ENCODE measurements at places on chromosomes 6 and 20.

DNA sequence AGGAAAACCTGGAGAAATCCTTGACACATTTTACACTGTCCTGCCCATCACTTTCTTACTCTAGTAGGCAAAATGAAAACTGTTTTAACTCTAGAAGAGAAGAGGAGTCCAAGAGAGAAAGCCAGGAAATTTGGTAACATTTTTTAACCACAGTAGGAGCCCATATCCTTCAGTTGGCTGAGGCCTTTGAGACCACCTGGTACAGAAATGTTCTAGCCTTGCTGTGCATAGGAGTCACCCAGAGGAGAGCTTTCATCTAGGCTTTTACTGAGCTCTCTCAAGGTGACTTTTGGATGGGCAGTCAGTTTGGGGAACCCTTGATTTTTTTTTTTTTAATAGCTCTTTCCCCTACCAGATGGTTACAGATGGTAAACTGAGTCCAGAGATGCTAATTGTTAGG, 25.0 kb downstream of the LRRN4 start:
- DNase-seq: no peak

DNA sequence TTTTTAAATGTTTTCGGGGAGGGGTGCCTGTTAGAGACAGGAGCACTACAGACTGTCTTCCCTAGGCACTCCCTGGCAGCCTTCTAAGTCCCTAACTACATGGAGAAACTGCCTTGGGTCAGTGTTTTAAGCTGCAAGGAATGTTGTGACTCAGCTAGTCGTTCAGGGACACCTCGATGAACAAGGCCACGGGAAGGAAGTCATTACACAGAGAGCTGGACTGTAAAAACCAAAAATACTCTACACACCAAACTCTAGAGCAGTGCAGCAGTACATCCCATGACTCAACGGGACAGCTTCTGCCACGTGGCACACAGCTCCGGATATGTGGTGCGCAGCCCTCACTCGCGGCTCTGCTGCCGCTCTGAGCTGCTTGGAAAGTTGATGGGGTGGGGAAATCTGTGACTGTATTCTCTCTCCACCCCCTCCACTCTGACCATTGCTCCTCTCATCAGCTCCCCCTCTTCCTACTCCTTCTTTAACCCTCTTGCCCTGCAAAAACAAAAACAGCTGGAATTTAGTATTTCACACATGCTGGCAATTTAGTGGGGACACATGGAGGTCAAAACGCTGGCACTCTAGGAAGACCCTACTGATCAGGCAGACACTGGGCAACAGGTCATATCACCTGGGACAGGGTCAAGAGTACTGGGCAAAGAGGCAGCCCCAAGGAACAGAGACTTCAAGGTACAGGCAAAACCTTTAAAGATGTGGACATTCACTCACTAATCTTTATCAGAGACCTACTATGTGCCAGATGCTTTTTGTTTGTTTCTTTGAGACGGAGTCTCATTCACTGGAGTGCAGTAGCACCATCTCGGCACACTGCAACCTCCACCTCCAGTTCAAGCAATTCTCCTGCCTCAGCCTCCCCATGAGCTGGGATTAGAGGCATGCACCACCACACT, 10.9 kb upstream of the LPIN3 start:
- DNase-seq: peak; percentile 65

- no peak for DNase-seq
Measured at GRCh38 chr6:2921520-2922115, 18.5 kb upstream of the SERPINB9 start.

DNA sequence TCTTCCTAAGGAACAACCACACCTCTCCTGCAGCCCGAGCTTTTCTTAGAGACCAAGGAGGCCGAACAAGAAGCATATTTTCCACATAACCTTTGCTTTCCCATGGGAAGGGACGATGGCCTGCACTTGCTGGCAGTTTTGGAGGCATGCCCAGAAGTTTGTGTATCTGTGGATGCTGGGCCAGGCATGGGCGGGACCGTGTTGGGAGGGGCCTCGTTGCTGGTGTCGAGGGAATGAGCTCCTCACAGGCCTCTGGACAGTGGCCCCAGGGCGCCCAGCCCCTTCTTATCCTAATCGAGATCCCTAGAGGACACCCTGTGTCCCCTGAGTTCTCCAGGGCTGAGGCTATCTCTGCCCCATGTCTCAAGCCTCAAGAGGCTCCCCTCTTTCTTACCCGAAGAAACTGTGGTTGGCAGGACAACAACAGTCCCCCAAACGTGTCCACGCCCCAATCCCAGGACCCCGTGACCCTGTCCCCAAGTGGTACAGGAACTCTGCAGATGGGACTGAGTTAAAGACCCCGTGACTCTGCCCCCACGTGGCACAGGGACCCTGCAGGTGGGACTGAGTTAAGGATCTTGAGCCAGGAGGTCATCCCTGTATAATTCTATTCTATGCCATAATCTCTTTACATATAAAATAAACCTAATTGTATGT, 99.5 kb upstream of the BHLHE23 start:
- DNase-seq: no peak

- no peak for DNase-seq
Measured at GRCh38 chr20:37288091-37288490, 1.4 kb upstream of the MANBAL start.

DNA sequence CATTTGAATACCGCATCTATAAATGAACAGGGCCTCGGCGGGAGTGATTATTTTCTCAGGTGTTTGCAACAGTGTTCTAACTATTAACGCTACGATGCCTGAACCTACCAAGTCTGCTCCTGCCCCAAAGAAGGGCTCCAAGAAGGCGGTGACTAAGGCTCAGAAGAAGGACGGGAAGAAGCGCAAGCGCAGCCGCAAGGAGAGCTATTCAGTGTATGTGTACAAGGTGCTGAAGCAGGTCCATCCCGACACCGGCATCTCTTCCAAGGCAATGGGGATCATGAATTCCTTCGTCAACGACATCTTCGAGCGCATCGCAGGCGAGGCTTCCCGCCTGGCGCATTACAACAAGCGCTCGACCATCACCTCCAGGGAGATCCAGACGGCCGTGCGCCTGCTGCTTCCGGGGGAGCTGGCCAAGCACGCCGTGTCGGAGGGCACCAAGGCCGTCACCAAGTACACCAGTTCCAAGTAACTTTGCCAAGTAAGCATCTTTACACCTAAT, 70.9 kb downstream of the HFE start:
- DNase-seq: peak; percentile 85

DNA sequence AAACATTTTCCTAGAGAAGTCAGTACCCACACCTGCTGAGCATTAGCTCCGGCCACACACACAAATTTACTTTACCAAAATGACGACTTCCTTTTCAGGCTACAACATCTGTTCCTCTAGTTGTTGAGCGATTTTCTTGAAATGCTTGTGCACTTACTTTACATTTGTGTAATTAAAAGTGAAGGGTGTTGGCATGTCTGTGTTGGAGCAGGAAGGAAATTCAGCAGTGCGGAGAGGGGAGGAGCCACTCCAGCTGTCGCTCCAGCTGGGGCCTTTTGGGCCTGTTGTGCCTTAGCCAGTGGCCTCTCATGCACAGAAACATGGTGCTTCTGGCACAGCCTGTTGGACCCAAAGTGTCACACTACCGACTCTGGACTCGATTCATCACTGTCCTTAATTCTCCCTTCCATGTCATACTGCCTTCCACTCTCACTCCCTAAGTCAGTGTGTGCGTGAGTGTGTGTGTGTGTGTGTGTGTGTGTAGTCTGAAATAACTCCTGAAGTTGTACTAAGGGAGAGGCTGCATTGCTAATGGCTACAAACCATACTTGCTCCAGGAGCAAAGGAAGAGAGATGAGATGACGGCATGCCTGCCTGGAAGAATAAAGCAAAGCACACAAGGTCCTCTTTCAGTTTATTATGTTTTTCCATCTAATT, 191.8 kb upstream of the ARG1 start:
- no peak for DNase-seq

- DNase-seq: peak; percentile 12
Measured at GRCh38 chr20:53981752-53982437, 88.5 kb downstream of the BCAS1 start.

GRCh38 chr20:53250456-53250855, 278.3 kb downstream of the TSHZ2 start:
- no peak for DNase-seq

GRCh38 chr20:5918856-5919625, 31.3 kb downstream of the TRMT6 start:
- no peak for DNase-seq

GRCh38 chr20:63840405-63840828, 9.4 kb upstream of the ZBTB46 start:
- DNase-seq: no peak

DNA sequence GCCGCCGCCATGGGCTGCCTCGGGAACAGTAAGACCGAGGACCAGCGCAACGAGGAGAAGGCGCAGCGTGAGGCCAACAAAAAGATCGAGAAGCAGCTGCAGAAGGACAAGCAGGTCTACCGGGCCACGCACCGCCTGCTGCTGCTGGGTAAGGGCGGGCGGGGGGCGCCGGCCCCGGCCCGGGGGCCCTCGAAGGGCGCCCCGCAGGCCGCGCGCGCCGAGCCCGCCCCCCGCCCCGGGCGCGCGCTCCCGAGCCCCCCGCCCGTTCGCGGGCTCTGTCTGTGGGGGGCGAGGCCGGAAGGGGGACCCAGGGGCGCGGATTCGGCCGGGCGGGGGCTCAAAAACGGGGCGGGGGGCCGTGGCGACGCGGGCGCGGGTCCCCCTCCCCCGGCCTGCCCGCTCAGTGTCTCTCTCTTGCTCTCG, 39.2 kb downstream of the GNAS start:
- peak; percentile 32 for DNase-seq

DNA sequence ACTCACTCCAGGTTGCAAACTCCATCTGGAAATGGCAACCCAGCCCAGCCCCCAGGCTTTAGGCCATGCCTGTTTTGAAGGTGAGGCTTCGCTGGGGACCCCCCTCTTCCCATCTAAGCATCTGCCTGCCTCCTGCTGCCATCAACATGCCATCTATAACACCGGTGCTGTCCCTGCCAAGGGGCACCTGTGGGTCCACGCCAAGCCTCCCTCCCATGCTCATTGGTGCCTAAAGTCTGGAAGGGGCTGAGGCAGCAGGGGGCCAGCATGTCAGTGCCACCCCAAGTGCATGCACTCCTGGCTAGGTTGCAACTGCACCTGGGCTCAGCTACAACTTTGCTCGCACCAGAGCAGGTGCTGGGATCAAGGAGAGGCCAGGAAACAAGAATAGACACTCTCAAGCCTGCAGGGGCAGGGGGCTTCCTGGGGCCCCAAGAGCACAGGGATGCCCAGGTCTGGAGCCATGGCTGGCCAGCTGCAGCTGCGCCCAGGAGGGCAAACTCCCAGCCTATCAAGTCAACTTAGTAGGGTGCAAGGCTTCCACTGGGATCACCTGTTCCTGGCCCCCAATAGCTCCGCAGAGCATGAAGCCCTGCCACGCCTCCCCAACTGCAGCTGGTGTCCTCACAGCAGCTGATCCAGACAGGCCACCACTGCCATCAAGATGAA, 151.3 kb upstream of the HSF2 start:
- DNase-seq: no peak

DNA sequence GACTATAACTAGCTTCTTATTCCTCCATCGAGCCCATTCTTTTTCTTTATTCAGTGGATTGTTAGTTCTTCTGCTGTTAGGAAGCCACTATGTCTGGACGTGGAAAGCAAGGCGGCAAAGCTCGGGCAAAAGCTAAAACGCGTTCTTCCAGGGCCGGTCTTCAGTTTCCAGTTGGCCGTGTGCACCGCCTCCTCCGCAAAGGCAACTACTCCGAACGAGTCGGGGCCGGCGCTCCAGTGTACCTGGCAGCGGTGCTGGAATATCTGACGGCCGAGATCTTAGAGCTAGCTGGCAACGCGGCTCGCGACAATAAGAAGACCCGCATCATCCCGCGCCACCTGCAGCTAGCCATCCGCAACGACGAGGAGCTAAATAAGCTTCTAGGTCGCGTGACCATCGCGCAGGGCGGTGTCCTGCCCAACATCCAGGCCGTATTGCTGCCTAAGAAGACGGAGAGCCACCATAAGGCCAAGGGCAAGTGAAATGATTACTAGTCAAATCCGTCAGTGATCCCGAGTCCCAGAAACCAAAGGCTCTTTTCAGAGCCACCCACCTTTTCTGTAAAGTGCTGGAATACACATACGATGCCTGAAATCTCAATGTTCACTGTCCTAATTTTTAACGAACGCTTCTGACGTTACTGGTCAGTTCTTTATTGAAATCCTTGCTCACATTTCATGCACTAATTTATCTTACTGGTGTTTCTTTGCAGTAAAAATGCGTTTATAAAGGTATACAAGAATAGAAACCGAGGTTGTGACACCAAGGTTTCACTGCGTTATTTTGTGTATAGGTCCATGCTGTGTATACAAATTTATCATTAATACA, 129.9 kb downstream of the HFE start:
- peak; percentile 76 for DNase-seq

DNA sequence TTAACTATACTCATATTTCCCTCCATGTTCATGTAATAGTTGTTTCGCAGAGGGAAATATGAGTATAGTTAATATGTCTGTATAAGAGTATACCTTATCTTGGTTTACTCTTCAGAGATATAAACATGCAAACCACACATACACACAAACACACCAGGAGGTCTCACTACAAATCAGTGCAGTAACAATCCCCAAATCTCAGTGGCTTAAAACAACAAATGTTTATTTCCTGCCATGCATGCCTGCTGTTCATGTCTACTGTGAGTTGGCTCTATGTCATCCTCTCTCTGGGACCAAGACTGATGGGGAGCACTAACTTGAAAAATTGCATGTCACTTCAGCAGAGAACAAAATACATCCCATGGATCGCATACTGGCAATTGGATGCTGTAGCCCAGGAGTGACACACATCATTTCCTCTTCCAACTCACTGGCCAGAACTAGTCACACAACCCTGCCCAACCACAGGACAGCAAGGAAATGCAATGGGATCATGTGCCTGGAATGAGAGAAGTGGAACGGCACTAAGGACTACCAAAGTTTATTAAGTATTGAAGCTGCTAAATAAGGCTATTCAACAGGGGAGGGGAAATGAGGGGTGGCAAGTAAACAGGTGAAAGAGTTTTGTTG, 89.0 kb upstream of the DTNBP1 start:
- DNase-seq: no peak

GRCh38 chr6:153645326-153645725, 393.7 kb upstream of the OPRM1 start:
- no peak for DNase-seq

GRCh38 chr20:25534845-25535244, 50.5 kb downstream of the NINL start:
- DNase-seq: no peak

DNA sequence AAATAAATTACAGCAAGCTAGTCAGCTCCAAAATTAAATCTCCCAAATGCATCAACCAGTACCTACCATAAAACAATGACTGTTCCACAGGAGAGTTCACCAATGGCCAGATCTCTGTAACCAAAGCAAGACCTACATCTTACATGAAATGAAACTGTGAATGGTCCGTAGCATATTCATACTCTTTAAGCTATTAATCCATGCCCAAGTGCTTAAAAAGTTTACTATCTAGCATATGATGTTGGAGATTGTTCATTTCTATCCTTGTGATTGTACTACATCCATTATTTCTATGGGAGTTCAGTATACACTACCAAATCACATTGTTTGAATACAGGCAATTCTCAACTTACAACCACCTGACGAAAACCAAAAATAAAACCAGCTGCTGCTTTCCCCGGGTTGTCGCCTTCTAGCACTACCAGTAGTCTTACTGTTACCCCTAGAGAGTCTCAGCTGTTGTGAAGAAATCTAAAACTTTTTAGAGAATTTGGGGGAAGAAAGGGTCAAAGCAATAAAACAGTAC, 38.0 kb downstream of the HIVEP2 start:
- no peak for DNase-seq

Data from stimulated activated CD4-positive, alpha-beta T cell treated with anti-CD3 and anti-CD28 coated beads, Interleukin-4, amount 100 ng/mL, for 24 hours (primary cell).